ENCODE measurements at places on chromosomes 11 and 22.
A peak's percentile ranks its signal among the peaks of the same experiment; 100 is the strongest.

GRCh38 chr11:3093281-3094191 is 36.3 kb upstream of the CARS1 start:
- DNase-seq, result no peak

DNA sequence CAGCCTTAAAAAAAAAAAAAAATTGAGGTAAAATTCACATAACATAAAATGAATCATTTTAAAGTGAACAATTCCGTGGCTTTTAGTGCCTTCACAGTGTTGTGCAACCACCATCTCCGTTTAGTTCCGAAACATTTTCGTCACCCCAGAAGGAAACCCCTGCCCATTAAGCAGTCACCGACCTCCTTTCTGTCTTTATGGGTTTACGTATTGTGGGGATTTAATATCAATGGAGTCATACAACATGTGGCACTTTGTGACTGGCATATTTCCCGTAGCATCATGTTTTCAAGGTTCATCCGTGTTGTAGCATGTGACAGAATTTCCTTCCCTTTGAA is 65.5 kb downstream of the BCR start:
- no peak for DNase-seq

- no peak for DNase-seq
These were observed 11.6 kb downstream of the HEPHL1 start for GRCh38 chr11:94032725-94033124.

DNA sequence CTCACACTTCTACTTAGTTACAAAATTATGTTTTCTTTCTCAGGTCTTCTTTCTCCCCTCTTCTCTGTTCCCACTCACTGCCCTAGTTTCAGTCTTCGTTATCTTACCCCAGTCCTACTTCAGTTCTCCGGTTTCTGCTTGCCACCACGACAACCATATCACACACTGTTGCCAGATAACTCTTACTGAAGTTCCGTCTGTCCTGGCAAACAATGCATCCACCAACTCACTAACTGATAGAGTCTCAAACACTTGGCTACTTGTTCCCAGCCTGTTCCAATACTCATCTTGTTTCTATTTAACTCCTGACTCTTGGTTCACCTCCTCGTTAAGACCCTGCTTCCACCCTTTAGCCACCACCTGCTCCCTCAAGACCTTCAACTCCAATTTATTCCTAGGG is 164.5 kb downstream of the STK33 start:
- DNase-seq, result no peak

DNA sequence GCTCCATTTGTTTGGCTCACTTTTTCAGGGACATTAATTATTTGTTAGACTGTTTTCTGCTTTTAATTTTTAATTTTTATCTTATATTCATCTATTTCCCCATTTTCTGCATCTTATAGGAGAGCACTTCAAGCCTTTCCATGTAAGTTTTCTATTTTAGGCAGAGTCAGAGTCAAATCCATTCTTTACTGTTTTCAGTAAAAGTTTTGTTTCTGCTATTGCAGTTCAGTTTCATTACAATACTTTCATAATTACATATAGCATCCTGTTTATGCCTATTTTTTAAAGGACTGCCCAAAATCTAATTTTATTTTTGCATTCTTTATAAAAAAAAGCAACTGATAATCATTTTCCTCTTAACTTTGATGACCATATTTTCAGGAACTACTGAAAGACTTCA is 3.8 kb upstream of the OR10A5 start:
- DNase-seq, result no peak

DNA sequence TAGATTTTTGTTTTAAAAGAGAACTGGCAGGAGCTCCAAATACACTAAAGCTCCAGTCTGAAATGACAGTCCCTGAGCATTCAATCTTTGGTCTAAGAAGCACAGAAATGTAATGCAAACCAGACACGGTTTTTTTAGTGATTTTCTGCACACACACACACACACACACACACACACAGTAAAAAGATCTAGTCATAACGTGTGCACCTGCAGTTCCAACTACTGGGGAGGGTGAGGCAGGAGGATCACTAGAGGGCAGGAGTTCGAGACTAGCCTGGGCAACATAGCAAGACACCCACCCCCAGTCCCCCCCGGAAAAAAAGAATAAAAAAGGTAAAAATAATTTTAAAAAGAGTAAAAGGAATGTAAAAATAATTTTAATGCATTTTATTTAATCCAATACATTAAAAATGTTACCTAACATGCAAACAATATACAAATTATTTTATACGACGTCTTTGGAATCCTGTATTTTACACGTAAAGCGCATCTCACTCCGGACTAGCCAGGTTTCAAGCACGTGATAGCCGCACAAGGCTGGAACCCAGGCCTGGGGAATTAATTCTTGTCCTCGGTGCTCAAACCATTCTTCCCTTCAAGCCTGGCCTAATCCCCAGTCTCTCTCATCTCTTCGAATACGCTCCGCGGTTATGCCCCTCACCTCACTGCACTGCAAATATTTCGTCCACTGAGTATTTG is 762 bp upstream of the TBC1D22A start:
- DNase-seq, result no peak

DNA sequence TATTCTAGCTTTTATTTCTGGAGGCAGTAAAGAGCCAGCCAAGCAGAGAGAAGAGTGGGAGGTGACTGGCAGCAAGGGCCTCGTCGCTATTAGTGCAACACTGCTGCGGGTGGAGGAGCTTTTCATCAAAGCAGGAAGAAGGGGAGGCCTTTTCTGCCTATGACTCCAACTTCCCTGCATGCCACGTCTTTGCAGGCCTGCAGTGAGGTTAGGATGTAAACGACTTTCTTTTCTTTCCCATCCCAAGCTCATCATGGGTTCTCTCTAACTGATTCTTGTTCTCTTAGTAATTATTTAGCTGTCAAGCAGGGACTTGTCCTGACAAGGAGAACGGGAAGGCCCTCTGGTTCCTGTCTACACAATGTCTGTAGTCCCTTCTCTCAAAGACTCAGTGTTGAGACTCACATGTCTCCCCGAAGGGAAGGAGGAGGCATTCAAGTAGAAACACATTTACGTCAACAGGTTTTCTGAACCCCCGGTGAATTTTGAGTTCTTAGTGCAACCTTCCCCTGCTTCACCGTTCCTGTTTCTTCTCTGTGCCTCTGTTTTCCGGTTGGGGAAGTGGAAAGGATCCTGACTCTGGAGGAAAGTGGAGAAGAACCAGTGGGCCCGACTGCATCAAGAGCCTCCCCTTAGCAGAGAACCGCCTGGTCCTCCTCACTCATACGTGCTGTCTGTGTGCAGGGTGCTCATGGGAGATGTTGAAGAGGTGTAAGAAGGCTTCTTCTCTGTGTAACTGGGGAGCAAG is 56.9 kb downstream of the PACS1 start:
- DNase-seq, result peak; percentile 77
